Astrocyte of the hippocampus (primary cell): ENCODE measurements at places on chromosomes 13 and 19.
A peak's percentile ranks its signal among the peaks of the same experiment; 100 is the strongest.

DNA sequence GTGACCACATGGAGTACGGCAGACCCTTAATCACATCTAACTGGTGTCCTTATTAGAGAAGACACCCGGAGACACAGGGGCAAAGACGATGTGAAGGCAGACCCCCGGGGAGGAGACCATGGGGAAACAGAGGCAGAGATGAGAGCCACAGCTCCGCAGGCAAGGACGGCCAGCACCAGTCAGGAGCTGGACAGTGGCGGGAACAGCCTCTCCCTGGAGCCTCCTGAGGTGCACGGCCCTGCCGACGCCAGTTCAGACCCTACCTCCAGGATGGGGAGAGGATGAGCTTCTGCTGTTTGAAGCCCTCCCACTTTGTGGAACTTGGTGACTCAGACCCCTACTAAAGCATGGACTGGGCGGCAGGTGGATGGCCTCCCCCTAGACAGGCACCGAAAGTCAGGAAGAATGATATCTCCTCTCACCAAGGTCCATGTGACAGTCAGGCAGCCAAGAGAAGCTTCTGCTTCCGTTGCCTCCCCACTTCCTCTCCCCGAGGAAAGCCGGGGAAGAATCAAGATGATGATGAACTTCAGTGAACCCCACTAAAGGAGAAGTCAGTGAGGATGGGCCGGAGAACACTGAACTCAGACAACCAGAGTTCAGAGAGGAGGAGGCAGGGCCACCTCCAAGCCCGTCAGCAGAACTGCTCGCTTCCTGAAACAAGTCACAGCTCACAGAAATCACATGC, 25.4 kb downstream of the RAB20 start:
- no peak for DNase-seq

- no peak for DNase-seq
These were observed 29.6 kb downstream of the TNFSF11 start for GRCh38 chr13:42603571-42603970.

DNA sequence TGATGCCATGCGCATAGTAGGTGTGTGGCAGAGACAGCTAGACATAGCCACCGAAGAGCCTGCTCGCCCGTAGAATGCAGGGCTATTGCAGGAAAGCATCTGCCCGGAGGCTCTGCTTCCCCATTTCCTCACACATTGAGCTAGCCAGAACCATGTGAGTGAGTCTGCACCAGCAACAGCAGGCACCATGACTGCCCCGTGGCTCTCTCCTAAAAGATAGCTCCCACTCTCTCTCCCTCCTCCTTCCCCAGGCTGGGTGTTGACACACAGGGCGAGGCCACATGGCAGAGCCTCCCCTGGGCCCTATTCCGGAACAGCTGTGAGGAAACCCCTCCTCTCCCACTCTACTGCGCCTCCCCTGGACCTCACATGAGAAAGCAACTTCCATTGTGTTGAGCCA, 52.3 kb upstream of the ATP12A start:
- DNase-seq = no peak

- no peak for DNase-seq
These were observed 313.3 kb downstream of the FGF9 start for GRCh38 chr13:21984156-21984555.

GRCh38 chr13:35700671-35701070, 224.2 kb upstream of the MAB21L1 start:
- DNase-seq = peak; percentile 39

DNA sequence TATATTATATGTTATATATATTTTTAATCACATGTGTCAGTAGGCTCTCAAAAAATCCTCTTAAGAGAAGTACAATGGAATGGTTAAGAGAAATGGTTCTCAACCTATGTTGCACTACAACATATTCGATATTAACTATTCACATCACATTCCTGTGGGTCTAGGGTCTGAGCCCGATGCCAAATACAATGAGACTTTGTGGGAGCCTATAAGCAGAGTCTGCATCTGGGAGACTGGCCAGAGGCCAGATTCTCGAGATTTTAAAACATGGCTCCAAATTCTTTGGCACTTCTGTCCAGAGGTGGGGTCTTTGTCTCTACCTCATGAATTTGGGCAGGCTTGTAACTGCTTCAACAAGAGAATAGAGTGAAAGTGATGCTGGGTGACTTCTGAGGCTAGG, 79.4 kb upstream of the NBEA start:
- peak; percentile 41 for DNase-seq

DNA sequence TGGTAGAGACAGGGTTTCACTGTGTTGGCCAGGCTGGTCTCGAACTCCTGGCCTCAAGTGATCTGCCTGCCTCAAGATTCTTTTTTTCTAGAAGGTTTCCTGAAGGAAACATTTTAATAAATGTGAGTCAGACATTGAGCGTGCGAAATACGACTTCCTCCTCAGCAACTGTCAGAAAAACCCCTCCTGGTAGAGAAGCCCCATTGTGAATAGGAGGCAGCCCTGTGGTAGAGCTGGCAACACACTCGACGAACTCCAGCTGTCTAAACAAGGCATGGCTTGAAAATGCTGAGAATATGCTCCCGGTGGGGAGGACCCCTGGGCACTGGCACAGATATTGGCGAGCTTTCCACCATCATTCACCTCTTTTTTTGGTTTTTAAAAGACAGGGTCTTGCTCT, 9.8 kb downstream of the ZNF333 start:
- DNase-seq = no peak

GRCh38 chr13:26964278-26965250, 204.0 kb upstream of the GPR12 start:
- peak; percentile 17 for DNase-seq

- DNase-seq = no peak
These were observed 36.4 kb upstream of the VSTM2B start for GRCh38 chr19:29489172-29489951.

GRCh38 chr13:44407891-44408290, 34.3 kb downstream of the SERP2 start:
- DNase-seq = no peak

DNA sequence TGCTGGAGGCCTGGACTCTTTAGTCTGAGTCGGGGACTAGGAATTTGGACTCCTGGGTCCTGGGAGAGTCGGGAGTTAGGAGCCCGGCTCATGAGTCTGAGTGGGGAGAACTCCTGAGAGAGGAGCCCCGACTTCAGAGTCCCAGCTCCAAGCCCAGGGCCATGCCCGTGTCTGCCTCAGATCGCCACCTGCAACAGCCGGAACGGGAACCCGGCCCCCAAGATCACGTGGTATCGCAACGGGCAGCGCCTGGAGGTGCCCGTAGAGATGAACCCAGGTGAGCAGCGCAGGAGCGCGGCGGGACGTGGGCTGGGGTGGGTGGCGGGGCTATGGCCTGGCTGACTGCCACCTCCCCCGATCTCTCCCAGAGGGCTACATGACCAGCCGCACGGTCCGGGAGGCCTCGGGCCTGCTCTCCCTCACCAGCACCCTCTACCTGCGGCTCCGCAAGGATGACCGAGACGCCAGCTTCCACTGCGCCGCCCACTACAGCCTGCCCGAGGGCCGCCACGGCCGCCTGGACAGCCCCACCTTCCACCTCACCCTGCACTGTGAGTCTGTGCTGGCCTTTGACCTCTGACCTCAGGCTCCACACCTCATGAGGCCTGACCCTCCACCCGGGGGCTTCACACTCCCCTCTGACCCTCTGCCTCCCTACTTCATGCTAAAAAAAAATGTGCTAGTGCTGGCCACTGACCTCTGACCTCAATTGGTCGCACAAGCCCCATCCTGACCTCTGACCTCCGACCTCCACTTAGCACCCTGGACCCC, 4.4 kb downstream of the BCAM start:
- no peak for DNase-seq

- DNase-seq = no peak
These were observed 335.5 kb downstream of the FOXO1 start for GRCh38 chr13:40330950-40331349.

DNA sequence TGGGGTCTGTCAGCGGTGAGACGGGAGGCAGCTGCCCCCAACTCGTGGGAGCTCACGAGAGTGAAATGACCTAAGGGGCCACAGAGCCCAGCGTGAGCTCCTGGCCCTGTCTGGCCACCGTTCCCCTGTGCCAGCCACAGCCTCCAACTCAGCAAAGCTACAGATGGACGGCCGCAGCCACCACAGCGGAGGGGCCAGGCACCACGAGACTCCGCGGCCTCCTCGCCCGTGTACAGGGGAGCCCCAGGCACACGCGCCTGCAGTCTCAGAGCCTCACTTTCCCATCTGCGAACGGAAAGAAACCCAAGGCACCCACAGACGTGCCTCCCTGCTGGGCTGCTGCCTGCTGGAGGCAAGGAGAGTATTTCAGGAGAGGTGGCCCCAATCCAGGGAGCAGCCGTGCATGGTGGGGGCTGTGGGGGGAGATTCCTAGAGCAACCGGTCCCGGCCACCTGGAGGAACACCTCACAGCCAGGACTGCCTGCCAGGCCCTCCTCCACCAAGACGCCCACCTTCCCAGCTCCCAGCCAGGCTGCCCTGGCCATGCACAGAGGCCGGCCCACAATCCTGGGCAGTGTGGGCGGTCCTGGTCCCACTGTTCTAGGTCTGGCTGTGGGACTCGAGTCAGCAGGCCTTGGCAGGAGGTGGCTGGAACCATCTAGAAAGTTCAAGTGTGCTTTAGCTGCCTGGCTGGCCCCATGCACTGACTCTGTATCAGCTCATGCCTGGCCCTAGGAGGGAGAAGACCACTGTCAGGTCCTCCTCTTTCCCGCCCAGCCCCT, 1.9 kb downstream of the MKNK2 start:
- DNase-seq = peak; percentile 66

DNA sequence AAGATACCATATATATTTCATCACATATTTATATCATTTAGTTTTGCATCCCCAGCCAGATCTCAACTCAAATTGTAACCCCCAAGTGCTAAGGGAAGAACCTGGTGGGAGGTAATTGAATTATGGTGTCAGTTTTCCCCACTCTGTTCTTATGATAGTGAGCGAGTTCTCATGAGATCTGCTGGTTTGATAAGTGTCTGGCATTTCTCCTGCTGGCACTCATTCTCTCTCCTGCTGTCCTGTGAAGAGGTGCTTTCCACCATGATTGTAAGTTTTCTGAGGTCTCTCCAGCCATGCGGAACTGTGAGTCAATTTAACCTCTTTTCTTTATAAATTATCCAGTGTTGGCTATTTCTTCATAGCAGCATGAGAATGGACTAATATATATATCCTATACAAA, 462.5 kb upstream of the SLITRK5 start:
- DNase-seq = no peak

DNA sequence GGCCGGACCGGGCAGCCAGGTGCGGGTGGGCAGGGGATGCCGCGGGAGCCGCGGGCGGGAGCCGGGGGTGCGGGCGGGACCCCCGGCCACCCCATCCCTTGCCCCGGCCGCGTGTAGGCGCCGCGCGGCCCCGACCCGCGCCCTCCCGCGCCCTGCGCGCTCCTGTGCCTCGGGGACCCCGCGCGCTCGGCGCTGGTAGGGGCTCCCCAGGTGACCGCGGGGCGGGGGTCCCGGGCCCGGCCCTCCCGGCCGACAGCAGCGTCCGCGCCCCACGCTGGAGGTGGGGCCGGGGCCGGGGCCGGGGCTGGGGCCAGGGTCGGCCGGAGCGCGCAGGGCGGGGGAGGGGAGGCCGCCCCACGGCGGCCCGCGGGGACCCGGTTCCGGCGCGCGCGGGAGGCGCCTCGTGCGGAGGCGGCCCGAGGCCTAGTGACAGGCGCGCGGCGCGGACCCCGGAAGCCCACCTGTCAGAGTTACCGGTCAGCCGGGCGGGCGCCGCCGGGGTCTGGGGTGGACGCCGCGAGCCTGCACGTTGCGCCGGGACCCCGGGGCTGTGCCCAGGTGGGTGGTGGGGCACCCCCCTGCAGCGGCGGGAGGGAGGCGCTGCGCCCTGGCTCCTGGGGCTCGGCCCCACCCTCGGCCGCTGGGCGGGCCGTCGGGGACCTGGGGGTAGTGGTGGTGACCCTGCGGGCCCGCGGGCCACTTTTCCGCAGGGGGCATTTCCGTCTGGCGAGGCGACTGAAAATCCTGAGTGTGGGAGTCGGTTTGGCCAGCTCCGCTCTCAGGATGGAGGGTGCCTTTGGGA, 518 bp downstream of the TFDP1 start:
- peak; percentile 20 for DNase-seq

DNA sequence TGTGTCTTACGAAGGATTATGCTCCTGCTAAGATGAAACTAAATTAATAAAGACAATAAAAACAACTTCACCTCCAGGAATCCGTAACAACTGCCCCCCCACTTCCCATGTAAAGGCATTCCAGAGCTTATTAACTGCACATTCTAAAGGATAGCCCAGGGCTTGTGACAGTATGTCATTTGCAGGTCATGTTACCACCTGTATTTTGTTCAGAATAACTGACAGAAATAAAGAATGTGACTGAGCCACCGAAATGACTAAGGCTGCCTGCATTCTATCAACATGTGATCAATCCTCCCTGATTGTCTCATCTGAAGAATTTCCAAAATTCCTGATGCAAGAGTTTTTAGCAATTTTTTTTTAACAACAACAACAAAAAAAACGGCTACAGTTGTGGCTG, 117.2 kb downstream of the MIPEP start:
- no peak for DNase-seq

DNA sequence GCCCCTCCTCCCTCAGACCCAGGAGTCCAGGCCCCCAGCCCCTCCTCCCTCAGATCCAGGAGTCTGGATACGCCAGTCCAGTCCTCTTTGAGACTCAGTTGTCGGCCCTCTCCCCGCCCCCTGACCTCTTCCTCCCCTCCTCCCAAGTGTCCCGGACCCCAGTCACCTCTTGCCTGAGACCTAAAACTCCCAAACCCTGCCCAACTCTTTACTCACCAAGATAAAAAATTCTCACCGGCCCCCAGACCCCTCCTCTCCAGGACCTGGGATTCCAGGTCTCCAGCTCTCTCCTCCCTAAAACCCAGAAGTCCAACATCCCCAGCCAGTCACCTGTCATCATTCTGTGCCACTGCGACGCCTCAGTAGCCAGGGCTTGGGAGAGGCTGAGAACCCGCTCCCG, 1.4 kb upstream of the HSD17B14 start:
- no peak for DNase-seq

- DNase-seq = peak; percentile 72
These were observed 26.0 kb downstream of the SLC7A1 start for GRCh38 chr13:29569253-29570050.

DNA sequence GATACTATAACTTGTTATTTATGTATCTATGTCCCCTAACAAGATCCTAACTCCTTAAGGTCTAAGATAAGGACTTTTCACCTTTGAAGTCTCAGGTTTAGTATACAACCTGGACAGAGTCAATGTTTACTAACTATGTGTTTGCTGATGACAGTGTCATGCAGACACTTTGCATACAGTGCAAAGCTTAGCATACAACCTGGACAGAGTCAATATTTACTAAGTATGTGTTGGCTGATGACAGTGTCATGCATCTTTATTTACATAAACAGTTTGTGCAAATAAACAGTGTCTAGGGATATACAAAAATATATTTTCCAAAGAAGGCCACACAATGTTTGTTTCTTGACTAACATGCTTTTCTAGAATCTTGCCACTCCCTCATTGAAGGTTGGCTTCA, 34.7 kb downstream of the DCT start:
- DNase-seq = no peak
